DND-41 (cell line): ENCODE measurements at places on chromosomes 2 and 18.

GRCh38 chr18:23210526-23210925 is 75.2 kb downstream of the CABLES1 start:
- DNase-seq: no peak

DNA sequence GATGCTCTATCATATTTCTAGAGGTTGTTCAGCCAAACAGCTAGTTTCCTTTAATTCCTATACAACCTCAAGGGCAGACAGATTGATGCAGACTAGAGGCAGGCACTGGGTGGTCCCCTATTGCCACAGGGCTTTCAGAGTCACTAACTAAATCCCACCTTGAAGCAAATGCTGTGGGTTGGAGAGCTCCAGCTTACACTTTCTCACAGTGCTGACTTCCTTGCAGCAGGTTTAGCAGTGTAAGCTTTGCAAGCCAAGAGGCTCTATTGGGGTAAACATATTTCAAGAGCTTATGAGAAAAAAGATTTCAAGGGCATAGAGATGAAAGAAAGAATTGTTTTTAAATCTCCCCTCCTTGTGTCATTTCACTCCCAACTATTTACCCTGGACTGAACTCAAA is 366.5 kb upstream of the CRIM1 start:
- no peak for DNase-seq

- DNase-seq: no peak
Observed at GRCh38 chr18:21146016-21146415, 34.4 kb upstream of the ROCK1 start.

DNA sequence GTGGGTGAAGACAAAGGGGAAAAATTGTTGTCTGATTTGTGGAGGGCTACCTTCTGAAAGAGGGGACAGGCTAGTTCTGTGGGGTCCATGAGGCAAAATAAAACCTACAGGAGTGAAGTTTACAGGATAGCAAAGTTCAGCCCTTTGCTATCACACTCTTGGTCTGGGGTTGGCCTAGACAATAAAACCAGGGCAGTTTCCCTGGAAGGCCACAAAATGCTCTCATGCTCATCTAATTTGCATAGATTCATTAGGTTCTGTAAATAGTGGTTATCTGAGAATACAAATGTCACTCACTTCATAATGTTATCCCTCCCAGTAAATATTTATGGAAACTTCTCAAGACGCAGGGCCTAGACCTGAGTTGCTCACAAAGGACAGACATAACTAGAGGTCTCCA is 63.6 kb downstream of the INSIG2 start:
- no peak for DNase-seq

DNA sequence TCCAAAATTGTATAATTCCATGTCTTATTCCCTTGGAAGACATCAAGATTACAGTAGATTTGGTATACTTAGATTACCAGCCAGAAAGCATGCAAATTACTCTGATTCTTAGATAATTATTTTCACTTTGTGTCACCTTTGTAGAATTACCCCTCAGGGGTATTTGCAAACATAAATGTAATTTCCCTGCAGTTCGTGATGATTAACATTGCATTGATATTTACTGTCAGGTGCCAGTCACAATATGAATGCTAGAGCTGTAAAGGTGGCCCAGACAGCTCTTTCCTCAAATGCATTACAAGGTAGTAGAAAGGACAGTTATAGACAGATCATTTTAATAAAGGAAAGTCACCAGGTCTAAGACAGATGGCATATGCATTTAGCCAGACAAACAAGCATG is 1537.5 kb upstream of the PIK3C3 start:
- DNase-seq: no peak

GRCh38 chr2:127011231-127011661 is 95.7 kb downstream of the BIN1 start:
- DNase-seq: no peak

DNA sequence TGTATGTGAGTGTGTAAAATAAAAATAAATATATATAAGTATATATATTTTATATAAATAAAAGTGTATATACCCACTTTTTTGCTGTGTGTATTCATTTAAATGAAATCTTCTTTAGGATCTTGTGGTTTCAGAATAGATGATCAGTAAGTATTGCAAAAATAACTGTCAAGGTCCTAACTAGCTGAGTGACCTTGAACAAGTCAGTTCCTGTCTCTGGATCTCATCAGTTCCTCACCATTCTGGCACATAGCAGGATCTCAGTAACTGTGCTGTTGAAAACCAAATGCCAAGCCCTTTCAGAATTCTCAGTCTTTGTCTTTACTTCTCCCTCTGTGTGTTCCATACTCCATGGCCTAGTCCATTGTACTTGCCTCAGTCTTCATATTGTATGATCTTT is 115.3 kb upstream of the CXCR4 start:
- DNase-seq: no peak
